AG04449 (cell line): ENCODE measurements at places on chromosomes 1 and 21.
A peak's percentile ranks its signal among the peaks of the same experiment; 100 is the strongest.

- no peak for DNase-seq
These were observed 400.5 kb downstream of the MATN1 start for GRCh38 chr1:30322859-30323257.

GRCh38 chr1:167797015-167797414, 75.2 kb downstream of the MPZL1 start:
- peak; percentile 96 for DNase-seq

- no peak for DNase-seq
These were observed 90.1 kb downstream of the UCHL5 start for GRCh38 chr1:192969091-192969490.

- DNase-seq, result no peak
These were observed 54.5 kb downstream of the ATP1B1 start for GRCh38 chr1:169160845-169161495.

GRCh38 chr1:10644307-10645128, 151.9 kb downstream of the CASZ1 start:
- DNase-seq, result no peak

DNA sequence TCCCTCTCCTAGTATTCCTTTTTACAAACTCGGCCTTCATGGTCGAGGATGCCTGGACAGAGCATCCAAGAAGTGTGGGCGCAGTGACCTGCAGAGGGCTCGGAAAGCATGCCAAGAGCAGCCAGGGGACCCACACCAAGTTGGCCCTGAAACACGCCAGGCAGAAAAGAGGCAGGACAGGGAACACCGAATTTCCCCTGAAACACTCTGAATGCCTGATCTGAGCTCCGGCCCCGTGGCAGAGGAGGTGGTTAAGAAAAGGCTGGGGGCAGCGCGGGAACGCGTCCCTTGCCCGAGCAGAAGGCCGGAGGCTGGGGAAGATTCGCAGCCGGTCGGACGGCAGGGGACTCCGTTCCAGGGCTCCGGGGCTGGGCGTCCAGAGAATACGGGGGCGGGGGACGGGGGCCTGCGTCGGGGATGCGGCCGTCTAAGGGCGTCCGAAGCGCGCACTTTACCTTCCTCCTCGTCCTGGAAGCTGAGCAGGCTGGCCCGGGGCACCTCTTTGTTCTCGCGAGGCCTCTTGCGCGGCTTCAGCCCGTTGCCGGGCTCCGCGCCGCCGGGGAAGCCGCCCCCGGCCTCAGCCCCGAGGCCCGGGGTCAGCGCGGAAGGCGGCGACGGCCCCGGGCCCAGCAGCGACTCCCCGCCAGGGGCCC, 558 bp downstream of the PAXBP1 start:
- DNase-seq, result no peak

- DNase-seq, result no peak
These were observed 28.3 kb upstream of the LY9 start for GRCh38 chr1:160767395-160768294.

- no peak for DNase-seq
These were observed 89.2 kb downstream of the TRIM11 start for GRCh38 chr1:228317411-228317828.

DNA sequence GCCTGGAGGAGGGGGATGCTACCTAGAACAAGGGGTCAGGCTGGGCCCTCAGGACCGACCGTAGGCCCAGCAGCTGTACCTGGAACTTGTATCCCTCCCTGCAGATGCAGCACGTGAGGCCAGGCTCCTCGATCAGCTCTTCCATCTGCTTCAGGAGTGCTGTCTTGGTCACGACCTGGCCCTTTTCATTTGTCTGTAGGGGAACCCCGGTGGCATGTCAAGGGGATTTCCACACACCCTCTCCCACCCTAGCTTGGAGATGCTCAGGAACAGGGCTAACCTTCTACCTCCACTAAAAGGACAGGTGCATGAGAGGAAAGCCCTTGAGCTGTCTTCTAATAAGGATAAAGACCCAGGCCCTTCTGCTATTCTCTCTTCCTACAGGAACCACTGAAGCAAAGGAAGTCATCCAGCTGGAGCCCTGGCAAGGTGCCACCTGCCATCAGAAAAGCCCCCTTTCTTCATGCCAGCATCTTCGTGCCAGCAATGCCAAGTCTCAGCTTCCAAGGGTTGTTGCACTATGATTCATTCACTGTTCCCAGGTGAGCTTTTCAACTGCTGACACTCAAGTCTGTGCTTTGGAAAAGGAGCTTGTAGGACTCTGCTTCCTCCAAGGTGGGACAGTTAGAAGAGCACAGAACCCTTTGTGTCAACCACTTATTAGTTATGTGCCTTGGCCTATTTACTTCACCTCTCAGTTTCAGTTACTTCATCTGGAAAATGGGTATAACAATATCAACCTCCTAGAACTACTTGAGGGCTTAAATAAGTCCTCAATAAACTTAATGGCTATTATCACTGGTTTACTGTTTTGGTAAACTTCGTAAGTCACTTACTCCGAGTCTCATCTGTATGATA, 122.1 kb downstream of the UBR4 start:
- no peak for DNase-seq

- DNase-seq, result no peak
These were observed 31.9 kb downstream of the UMODL1 start for GRCh38 chr21:42102991-42103390.

DNA sequence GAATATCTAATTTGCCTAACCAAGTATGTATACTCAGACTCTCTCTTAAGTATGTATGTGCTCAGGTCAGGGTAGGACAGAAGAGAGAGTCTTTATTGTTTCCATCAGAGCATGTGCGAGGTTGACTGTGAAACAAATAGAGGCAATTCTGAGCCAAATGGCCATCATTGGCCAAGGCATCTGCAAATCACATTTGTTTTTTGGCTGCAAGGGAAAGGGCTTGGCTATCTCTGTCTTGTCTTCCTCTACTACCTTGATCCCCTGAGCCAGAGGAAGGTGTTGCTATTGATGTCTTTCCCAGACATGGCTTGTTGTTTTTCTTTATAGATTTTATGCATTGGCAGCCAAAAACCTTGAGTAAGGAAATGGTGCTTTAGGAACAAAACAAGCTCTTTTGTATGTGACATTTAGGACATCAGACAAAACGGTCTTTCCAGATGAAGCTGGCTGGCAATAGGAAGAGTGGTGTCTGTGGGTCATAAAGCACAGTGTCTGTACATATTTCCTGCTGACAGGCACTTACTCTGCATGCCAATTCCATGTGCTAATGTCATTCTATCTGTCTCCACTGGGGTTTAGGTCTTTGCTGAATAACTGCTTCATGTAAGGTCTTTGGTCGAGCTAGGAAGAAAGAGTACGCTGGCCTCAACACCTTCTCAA, 163.3 kb downstream of the BRINP2 start:
- DNase-seq, result no peak

DNA sequence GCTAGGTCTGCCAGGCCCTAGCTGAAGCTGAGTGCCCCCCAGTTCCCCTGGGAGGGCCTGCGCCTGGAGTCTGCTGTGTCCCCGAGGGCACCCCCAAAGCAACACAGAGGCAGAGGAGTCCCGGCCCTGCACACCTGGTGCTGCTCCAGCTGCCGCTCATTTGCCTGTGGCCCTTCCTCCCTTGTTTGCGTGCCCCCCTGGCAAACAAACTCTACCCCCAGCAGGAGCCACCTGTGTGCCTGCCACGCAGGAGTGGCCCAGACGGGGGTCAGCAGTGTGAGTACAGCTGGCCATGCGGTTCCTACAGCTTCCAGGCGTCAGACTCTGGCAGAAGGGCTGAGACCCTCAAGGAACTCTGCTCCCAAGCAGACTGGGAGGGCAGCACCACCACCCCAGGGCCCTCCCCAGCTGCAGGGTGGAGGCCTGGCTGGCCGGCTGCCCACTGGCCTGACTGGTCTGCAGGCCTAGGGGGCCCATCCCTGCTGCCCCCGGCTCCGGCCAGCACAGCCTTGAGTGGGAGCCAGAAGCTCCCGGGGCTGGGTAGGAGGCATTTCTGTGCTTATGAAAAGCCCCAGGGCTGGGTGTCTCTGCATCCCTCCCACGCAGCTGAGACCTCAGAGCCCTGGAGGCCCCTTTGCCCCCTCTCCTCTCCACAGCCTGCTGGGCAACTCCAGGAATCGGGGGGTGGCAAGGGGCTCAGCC, 563 bp upstream of the TAS1R3 start:
- no peak for DNase-seq

DNA sequence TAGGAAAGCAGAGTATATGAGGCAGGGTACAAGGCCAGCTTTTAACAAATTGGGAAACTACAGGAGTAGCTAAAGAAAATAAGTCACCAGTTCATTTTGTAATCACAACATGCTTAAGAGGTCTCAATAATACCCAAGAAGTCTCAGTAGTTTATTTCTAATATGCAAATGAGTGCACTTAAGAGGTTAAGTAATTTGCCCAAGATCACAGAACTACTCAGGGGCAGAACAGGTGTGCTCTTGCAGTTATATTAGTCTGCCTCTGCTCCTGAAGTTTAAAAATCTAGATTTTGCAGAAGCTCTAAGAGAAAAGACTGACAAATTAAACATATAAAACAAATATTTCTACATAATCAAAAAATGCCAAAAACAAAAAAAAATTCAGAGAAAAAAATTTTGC, 6.9 kb downstream of the EPS15 start:
- no peak for DNase-seq

DNA sequence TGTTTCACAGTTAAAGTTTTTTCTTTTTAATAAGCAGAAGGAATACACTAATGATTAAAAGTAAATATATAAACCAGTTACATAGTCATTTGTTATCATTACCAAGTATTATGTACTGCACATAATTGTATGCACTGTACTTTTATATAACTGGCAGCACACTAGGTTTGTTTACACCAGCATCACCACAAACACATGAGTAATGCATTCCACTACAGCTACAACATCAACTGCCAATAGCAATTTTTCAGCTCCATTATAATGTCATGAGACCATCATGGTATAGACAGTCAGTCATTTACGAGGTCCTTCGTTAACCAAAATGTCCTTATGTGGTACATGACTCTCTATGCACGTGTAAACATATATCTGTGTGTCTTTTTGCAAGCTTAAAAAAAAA, 35.2 kb downstream of the SCYL3 start:
- DNase-seq, result no peak

- DNase-seq, result no peak
These were observed 67.0 kb downstream of the ERO1B start for GRCh38 chr1:236214761-236215160.

- no peak for DNase-seq
These were observed 207.9 kb downstream of the PTPRU start for GRCh38 chr1:29444081-29444715.

GRCh38 chr1:25035523-25036116, 105.5 kb upstream of the RUNX3 start:
- no peak for DNase-seq

GRCh38 chr21:33490991-33491372, 534 bp downstream of the DNAJC28 start:
- DNase-seq, result no peak
